ENCODE measurements at places on chromosomes 12 and 14.

- no peak for DNase-seq
Measured at GRCh38 chr14:67963545-67963944, 144.0 kb downstream of the RAD51B start.

DNA sequence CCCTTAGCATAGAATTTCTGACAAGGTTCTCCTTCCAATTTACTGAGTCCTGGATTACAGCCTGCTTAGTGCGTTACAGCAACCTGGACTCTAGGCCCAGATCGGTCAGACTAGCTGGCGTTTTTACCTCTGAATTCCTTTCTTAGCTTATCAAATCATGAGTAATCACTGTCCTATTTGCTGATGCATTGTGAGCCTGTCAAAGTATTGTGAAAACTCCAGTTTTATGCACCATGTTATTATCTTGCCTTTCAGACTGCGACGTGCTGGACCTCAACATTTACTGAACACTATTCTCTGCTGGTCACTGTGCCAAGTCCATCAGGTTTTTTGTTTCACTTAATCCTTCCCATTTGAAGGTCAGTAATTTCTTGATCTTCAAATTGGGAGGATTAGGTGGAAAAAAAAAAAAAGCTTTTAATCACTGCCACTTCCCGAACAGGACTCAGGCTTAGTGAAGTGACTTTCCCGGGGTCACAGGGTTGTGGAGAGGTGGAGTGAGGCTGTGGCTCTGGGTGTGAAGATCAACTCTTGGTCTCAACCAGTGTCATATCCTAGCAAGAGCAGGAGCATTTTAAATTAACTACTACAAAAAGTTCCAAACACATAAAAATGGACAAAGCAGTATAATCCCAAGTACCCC is 31.2 kb downstream of the FBXO21 start:
- no peak for DNase-seq

DNA sequence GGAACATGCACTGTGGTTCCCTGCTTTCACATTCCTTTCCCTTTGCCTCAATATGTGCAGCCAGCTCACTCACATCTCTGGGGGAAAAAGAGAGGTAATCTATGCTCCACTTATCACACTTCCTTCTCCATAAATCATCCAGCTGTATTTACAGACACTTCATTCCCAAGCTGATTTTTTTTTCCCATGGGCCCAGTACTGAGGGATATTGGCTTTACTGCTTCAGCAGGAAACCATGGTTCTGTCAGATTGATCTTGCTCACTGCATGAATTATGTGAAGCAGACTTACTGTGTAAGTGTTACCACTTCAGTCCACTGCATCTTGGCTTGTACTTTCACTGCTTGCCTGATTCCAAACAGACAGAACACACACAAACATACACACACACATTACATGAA is 555.6 kb downstream of the CCER1 start:
- no peak for DNase-seq

- peak; percentile 38 for DNase-seq
Measured at GRCh38 chr14:81435391-81436295, 35.5 kb upstream of the STON2 start.

- no peak for DNase-seq
Measured at GRCh38 chr12:130196827-130197226, 34.6 kb downstream of the FZD10 start.

DNA sequence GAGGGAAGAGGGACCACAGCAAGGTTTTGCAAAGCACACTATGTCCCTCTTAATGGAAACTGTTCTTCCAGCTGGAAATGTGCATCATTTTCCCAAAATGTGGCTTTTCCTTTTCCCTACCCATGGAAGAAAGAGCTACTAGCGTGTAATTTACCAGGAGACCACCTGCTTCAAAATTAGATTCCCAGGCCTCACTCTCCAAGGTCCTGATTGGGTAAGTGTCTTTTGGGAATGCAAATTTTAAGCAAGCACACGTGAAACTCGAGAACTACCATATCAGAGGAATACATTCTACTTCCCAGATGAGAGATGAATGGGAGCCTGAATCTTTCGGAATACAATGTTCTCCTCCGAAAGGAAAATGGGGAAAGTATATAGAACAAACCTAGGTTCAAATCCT is 201.6 kb upstream of the NOS1 start:
- DNase-seq = no peak

DNA sequence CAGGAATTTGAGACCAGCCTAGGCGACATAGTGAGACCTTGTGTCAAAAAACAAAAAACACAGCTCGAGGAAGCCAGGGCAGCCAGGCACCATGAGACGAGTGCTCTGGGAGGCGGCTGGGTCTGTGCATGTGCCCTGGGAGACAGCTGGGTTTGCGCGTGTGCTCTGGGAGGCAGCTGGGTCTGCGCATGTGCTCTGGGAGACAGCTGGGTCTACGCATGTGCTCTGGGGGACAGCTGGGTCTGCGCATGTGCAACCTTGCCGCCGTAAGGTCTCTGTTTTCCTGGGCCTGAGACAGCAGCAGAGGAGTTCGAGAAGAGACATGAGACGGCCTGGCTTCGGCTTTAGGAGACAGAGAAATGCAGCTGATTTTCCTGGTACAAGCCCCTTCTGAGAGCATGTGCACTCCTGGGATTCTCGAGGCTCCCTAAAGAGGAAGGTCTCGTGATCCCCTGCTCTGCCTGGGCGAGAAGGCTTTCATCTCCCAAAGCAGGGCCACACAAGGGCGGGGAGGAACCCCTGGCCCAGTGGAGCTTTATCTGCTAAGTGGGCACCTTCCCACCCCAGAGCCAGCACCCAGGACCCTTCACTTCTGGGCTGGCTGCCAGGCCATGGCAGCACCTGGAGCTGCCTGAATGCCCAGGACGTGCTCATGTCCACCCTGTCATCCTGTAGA is 3.5 kb upstream of the BDKRB1 start:
- DNase-seq = no peak

- no peak for DNase-seq
Measured at GRCh38 chr14:32102152-32102787, 25.2 kb downstream of the ARHGAP5 start.

DNA sequence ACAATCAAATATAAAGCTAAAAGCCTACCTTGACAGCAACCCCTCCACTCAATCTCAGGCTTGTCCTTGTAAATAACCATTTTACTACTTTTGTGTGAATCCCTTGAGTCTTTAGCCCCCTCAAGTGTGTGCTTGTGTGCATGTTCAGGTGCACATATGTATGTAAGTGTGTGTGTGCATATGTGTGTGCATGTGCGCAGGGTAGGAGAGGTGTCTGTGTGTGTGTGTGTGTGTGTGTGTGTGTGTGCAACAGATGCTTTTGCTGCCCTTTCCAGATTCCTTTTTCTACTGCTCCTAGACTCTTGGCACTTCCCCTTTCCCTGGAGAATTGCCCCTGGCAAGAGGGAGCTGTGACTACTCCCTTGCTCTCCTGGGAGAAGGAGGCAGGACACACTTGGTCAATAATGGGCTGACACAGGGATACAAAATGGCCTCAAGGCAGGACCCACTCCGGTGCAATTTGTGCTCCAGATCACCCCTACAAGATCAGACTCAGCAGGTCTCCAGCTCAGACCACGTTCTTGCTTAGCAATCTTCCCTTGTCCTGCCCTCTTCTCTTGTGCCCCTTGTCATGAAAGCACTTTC is 73.4 kb downstream of the IFNG start:
- no peak for DNase-seq

DNA sequence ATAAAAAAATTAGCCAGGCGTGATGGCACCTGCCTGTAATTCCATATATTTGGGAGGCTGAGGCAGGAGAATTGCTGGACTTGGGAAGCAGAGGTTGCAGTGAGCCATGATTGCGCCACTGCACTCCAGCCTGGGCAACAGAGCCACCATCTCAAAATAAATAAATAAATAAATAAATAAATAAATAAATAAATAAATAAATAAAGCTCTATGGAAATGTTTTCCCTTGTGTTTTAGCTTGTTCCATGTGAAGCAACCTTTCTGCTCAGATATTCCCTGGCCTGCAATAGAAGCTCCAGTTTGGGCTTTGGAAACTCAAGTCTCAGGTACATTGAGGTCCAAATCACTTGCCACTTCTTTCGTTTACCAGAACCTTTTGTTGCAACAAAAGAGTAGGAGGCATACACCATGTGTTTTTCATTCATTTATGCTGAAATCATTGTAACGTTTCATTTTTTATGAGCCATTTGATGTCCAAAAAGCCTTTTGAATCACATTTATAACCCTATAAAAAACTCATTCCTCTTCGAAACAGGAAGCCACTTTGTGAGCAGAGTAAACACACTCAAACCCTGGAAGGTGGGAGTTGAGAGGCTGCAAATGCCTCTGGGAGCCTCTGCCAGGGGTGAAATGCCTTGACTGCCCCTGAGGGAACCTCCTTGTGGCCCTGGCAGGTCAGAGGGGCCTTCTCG is 376.6 kb upstream of the TBX3 start:
- DNase-seq = no peak

DNA sequence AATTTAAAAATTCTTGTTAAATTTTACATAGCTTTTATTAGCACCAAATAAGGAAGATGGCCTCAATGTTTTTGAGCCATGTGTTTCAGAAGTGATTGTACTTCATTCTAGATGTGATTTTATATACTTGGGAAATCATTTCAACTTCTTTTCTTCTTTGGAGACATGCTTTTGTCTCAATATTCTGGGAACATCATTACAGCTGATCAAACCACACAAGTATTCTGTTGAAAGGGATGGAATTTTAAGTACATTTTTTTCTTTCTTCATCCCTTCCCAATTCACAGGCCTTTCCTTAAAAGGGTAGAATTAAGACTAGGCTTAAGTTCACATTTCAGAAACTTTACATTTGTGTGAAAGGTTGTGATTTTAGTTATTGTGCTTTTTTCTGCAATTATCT is 66.4 kb downstream of the PAPOLA start:
- DNase-seq = no peak

DNA sequence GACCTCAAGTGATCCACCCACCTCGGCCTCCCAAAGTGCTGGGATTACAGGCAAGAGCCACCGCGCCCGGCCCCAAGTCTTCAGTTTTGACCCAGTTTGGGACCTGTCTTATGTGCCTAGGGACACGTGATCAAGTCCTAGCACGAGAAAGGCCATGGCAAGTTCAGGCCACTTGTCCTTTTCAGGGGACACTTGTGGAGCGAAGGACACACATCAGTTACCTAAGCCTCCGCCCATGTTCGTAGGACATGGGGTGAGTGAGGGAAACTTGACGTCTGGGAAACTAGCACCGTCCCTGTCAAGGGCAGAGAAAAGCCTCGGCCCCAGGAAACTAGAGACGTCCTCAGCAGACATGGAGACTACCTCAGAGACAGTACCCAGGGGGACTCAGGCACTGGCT is 60.7 kb downstream of the KDM2B start:
- no peak for DNase-seq

- DNase-seq = no peak
Measured at GRCh38 chr12:104126548-104126947, 11.5 kb downstream of the NFYB start.

DNA sequence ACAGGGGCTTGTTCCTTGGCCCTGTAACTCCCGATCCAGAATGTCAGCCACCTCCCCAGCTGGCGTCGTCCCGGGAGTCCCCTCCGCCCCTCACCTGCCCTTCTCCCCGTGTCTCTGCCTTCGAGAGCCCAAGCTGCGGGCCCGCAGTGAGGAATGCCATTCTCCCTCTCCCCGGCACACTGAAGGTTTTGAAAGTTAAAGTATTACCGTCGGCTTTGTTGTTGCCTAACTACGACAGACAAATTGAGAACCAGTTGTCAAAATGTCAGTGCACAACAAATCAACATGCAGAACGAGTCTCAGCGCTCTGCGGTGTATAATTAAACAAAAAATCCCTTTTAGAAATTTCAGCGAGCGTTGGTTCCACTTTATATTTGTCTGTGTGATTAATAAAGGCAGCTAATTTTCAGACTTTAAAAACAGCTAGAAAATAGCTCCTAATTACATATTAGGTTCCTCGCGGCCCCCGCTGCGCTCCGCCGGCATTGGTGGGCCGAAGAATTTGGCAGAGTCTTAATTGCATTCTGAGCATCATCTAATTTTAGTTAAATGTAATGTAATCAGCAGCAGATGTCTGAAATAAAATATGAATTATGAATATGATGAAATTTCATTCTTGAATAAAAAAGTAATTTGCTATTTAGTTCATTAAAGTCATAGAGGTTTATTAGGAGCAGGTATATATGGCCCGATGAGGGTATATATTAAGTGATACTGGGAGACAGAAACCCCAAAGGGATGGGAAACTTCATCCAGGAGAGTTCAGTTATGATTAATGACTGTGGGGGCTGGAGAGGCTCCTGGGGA is 40.3 kb downstream of the MVK start:
- no peak for DNase-seq

GRCh38 chr14:102154821-102155549 is 15.3 kb downstream of the WDR20 start:
- no peak for DNase-seq

- no peak for DNase-seq
Measured at GRCh38 chr14:98182393-98183055, 1089.5 kb downstream of the BCL11B start.

- no peak for DNase-seq
Measured at GRCh38 chr12:99119943-99120342, 474.9 kb downstream of the APAF1 start.

DNA sequence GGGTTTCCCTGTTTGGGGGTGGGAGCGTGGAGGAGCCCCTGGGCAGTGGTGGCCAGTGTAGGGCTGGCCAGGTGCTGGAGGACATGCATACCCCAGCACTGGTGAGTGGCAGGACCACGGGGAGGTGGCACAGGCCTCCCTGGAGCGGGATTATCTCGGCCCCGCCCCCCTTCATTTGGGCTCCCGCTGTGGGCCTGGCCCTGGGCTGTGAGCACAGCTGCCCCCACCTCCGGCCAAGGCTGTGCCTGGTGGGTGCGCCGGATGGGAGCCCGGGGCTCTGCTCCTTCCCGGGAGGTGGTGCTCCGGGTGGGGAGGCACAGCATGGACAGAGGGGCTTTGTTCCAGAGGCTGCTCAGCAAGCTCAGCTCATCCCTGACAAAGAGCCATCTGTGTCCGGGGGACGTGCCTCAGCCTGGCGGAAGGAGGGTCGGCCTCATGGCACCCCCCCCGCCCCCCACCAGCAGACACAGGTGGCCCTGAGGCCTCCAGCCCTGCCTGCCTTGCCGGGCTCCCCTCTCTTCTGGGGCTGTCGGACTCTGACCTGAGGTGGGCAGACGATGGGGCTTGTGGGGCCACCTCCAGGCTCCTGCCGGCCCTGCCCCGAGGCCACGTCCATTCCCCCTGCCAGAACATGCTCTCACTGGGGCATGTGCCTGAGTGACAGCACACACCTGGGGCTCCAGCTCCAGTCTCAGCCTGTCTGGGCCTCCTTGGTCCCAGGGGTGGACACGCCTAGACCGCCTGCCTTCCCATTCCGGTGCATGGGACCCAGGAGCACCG is 8.4 kb downstream of the TEDC1 start:
- DNase-seq = no peak

DNA sequence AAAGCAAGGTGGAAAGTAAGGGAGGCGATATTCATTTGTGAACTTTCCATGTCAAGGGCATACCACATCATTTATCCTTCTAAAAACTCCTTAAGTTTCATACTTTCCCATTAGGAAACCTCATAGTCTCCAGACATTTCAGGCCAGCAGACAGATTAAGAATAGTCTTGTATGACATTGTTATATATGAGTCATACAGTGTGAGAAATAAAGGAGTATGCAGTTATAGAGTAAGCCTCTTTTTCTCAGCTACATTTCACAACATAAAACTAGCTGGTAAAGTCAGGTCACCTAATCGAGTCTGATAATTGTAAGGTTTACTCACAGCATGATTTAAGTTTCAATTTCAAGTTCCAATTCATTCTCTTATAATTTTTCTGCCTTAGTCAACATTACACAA is 164.3 kb downstream of the GRIP1 start:
- DNase-seq = no peak

Data from cerebellum (tissue), 4 donors.